ENCODE measurements at places on chromosomes 13 and 19.

- DNase-seq = no peak
Measured at GRCh38 chr19:46147791-46148288, at the start of gene IGFL2. IGFL2 (plus strand) TSS chr19:46148238; CDS start chr19:46148279, 41 bp downstream.

GRCh38 chr19:6911523-6911922 is 24.1 kb downstream of the ADGRE1 start:
- no peak for DNase-seq

- peak; percentile 48 for DNase-seq
Measured at GRCh38 chr19:17333611-17334413, 843 bp downstream of the ANO8 start.

DNA sequence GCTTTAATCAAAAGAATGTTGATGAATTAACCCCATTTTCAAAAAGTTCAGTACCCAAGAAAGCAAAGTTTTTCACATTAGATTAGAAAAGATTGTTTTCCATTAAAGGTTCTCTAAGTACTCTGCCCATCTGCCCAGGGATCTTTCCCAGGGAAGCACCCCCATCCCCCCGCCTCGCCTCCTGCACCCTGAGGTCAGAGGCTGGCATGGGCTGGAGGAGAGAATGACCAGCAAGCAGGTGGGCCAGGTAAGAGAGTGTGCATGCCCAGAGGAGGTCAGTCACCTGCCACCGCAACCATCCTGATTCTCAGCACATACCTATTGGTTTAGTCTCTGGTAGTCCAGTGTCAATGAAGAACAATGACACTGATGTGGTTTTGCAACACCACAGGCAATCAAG is 279.4 kb upstream of the ZNF507 start:
- no peak for DNase-seq

GRCh38 chr13:73657821-73658540 is 476.2 kb downstream of the KLF12 start:
- DNase-seq = peak; percentile 78

- no peak for DNase-seq
Measured at GRCh38 chr13:67148161-67148571, 82.0 kb downstream of the PCDH9 start.

- DNase-seq = no peak
Measured at GRCh38 chr19:13396250-13397080, 109.8 kb downstream of the CACNA1A start.

DNA sequence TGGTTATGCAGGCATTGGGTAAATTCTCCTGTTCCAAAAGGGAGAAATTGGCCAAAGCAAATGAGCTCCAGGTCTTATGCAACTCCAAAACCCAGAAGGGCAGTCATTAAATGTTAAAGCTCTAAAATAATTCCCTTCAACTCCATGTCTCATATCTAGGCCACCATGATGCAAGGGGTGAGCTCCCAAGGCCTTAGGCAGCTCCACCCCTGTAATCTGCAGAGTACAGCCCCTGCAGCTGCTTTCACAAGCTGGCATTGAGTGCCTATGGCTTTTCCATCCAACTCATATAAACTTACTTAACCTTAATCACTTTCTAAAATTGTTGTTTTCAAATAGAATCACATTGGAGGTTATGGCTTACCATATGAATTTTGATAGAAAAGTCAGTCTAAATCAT is 44.7 kb upstream of the ZNF429 start:
- DNase-seq = no peak

- no peak for DNase-seq
Measured at GRCh38 chr13:106423530-106423929, 111.9 kb downstream of the EFNB2 start.

DNA sequence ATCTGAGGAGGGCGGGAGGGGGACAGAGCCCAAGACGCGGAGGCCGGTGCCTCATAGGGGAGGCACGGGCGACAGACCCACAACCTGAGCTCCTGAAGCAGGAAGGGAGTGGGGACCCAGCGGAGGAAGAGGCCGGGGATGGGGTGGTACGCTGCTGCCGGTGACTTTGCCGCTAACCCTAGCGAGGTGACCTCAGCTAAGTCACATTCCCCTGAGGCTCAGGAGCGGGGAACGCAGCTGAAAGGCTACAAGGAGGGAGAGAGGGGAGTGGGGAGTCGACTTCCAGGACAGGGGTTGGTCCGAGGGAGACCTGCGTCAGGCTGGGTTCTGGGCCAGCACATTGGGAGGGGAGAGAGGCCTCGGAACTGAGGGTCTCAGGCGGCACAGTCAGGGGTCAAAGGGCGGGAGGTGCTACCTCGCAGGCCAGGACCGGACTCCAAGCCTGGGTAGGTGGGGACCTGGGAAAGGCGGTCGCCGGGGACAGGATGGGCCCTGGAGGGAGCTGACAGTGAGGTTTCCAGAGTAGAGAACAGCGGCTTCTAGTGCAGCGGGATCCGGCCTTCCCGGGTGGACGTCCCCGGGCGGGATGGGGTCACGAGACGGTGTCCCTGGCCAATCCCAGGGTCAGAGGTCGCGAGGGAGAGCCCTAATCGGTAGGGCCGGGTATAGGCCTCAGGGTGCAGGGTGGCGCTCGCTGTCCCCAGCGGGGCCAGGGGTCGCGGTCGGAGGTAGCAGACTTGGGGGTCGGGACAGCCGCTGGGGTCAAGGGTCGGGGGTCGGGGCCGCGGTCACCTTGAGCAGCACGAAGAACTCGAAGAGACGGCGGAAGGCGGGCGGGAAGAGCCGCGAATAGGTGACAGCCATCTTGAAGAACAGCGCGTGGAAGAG is 699 bp downstream of the TMEM259 start:
- DNase-seq = no peak

- DNase-seq = no peak
Measured at GRCh38 chr19:35959040-35959967, 23.1 kb downstream of the LRFN3 start.

- DNase-seq = no peak
Measured at GRCh38 chr13:65868099-65868498, 1362.0 kb downstream of the PCDH9 start.

DNA sequence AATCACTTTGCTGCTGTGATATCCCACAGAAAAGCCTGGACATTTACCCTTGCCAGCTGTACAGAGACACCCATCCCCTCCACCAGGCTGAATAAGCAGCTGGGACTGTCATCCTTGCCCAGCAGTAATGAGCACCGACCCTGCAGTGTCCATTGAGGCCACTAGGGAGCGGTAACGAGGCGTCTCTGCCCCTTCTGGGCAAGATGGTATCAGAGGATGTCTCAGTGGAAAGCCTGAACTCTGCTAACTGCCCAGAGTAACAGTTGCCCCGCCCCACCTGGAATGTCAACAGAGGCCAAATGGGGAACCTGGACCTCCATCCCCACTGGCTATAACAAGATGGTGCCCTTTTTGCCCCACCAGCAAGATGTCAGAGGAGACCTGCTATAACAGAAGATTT is 22.8 kb upstream of the CEACAM20 start:
- DNase-seq = no peak

DNA sequence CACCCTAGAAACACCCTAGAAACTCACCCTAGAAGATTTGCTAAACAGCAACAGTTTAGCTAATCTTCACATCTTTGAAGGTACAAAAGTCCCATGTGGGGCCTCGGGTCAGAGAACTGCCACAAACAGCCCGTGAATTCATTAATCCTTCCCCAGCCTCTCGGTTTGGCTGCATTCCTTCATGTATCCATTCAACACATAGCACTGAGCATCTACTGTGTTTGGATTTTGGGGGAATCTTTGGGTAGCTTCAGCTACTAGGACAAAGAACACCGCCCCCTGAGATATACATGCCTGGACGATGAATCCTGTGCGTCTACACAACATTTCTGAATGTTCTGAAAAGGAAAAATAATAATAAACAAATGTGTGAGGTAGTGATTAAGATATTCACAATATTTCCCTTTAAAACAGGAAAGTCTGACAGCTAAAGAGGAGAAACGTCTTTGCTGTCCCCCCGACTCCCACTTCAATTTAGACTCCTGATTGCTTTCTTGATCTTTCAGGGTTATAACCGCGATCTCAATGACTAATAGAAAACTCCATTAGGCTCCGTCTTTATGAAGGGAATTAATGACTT is 63.5 kb downstream of the ALOX5AP start:
- no peak for DNase-seq

- no peak for DNase-seq
Measured at GRCh38 chr19:50952910-50953309, at the start of gene KLK5. KLK5 (minus strand) TSS chr19:50953038; CDS start chr19:50952657, 381 bp downstream.

DNA sequence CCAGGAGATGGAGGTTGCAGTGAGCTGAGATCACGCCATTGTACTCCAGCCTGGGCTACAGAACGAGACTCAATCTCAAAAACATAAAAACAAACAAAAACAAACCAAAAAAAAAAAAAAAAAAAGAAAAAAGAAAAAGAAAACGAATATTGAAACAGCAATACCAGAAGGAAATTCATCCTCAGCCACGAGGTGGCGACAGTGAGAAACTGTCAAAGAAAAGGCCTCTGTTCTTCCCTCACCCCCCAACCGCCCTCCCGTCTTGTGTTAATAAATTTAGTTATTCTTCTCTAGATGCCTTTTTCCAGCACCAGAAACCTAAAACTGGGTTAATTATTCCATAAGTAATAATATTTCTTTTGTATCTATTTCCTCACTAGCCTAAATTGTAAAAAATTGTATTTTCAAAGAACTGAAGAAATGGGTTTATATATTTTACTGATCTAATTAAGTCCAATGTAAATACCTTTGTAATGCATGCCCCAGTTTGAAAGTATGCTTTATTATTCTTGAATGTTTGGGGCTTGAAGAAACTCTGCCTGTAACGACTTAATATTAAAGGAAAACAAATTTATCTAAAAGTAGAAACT is 38.6 kb downstream of the LIG4 start:
- no peak for DNase-seq

DNA sequence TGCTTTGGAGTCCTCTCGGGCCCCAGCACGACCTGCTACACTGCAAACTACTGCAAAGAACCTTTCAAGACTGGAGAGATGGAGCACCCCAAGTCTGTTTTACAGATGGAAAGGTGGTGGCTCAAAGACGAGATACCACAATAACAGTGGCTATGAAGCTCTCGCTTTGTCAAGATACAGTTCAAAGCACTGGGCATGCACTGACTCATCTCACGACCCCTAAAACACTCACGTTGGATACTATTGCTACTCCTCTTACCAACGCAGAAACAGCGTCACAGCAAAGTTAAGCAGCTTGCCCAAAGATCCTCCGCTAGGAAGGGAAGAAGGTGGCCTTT is 24.0 kb upstream of the LAIR1 start:
- DNase-seq = no peak

DNA sequence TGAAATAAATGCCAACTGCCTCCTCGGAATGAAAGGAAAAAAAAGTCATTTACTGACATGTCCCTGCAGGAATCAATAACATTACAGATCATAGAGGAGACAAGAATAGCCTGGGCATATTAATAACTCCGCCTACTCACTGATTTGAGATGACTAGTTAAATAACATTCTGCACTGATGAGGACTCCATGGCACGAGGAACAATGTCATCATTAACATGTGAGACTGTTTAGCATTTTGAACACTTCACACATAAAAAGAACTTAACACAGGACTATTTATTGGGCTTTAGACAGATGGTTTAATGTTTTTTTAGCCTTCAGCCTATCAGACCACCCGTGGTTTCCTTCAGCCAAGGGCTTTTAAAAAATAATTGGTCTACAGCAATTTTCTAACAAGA is 170.1 kb downstream of the OLFM4 start:
- DNase-seq = no peak

DNA sequence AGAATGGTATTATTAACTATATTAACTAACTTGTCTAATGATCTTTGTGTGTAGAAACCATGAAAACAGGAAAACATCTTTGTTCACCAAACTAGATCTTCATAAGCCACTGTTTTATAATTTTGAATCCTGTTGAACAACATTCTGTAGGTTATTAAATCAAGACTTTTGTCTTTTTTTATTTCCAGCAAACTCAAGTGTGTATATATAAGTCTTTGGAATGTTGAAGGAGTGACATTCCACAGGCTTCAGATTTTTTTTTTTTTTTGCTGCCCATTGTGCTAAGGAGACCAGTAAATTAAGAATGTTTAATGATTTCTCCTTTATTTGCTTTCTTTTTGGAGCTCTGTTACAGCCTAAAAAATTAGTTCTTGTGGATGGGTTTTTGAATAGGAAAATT is 89.6 kb downstream of the LMO7 start:
- no peak for DNase-seq

- no peak for DNase-seq
Measured at GRCh38 chr13:40611004-40611403, 55.4 kb downstream of the FOXO1 start.

DNA sequence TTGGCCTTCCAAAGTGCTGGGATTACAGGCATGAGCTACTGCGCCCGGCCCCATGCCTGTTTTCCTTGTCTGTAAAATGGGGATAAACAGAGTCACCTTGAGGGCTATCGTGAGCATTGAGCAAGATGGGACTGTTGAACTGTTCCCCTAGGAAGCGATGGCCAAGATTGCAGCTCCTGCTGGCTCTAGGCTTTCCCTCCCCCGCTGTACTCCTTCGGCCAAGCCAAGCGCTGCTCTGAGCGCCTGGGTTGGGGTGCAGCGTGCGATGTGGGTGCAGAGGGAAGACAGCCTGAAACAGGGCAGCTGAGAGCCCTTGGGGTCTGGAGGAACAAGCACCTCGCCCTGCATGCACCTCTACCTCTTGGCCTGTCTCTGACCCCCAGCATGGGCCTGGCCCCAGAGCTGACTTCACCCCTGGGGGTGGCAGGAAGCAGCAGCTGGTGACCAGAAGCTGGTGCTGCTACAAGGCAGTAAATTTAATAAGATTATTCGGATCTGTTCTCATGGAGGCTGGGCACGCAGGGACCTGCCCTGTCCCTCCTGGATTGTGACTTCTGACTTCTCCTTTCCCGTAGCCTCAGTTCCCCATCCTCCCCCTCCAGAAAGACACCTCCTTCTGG is 5.3 kb downstream of the GNG8 start:
- no peak for DNase-seq

DNA sequence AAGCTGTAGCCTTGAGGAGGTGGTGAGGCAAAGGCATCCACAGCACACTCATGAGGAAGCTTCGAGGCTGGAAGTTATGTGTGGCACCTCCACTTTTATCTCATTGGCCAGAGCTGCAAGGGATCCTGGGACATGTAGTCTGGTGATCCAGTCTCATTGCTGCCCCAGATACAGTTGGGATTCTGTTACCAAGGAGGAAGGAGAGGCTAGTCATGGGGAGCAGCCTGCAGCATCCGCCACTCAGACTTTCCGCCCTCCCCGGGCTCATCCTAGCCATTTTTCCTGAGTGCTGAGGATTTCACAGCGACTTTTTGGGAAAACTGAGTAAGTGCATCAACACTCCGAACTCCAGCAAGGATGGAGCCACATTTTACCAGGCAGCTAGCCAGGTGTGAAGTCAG is 74.4 kb downstream of the DPF1 start:
- no peak for DNase-seq

GRCh38 chr13:29505511-29505910 is 90.0 kb downstream of the SLC7A1 start:
- DNase-seq = no peak
